ENCODE measurements at places on chromosomes 5 and 9.

DNA sequence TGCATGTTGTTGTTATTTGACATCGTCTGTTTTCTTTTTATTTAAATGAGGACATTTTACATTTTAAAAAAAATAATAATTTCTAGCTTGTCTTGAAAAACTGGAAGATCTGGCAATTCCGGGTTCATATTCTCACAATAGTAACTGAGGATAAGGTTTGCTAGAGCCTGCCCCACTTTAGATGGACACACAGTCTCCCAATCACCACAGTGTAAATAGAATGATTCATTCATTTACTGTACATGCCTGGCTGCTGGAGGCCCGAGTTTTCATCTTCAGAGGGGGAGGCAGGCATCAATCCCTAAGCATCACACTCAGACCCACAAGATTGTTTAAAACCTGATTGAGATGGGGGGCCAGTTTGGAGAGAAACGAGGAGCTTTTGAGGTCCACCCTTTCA, 2039.7 kb upstream of the WWC1 start:
- DNase-seq: no peak

GRCh38 chr5:121366515-121366914, 485.2 kb upstream of the FTMT start:
- no peak for DNase-seq

GRCh38 chr9:35730486-35730854, 1.5 kb downstream of the TLN1 start:
- DNase-seq: no peak

DNA sequence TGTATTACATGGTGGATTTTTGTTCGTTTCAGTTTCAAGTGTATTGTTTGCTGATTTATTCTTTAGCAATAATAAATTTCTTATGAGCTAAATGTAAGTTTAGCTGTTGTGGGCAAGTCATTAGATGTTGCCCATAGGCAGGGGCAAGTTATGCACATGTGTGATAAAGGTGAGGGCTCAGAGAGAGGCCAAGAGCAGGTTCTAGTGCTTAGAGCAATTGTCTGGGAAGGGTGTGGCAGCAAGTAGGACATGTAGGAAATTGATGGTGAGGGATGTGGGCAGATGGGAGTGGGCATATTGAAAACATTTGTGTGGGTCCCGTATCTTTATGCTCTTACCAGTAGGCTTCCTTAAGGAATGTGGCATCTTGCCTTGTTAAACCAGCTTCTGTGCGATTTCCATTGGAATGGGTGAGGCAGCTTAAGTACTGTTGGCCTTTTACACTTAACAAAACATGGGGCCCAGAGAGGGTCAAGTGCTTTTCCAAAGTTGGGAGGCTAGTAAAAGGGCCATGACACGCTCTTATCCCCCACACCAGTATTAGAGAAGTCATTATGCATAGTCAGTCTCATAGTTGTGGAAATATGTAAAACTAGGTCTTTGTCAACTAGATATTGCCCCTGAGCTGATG, 60.6 kb downstream of the KDM4C start:
- no peak for DNase-seq

DNA sequence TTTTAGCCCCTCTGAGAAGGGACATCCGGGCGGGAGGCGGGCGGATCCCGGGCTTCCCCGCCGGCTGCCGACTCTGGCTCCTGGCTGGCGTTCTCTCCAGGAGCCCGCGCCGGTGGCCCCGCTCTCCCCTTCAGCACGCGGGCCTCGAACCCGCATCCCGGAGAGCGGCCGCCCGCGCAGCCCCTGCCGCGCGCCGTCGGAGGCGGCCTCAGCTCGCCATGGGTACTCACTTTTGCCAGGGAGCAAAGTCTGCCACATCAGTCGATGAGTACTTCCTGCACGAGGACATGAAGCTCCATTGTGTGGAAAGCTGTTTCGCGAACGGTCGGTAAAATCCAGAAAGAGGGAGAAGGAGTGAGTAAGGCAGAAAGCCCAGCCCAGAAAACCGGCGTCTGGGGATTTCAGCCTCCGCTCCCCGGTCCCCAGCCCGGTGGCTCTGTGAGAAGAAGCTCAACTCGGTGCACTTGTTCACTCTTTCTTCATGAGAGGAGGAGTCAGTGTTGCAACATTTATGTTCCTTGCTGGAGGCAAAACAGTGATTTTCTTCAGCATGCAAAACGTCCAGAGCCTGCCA, at the start of gene PRLR:
PRLR (minus strand) TSS at position 450 of the 574 bp plus-strand sequence. CDS start 140,867 bp downstream, outside the sequence.
- no peak for DNase-seq

DNA sequence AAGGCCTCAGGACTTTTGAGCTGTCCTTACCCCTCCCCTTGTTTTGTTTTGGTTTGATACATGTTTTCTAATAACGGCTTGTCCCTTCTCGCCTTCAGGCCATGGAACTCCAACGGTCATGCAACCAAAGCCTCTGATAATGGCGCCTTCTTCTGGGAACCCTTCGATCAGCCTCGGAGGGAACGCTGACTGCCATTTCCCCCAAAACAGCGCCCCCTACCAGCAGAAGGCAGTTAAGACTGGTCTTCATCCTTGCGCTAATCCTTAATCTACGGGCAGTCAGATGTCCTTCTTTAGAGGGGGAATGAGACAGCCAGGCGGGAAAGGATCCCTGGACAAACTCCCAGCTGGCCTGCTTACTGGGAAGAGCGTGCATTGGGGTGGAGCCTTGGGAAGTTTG, 276.6 kb downstream of the ICE1 start:
- DNase-seq: no peak

- no peak for DNase-seq
These were observed 356.1 kb upstream of the KIF2A start for GRCh38 chr5:61949679-61950435.

- DNase-seq: no peak
These were observed 433.8 kb upstream of the CDH9 start for GRCh38 chr5:27472000-27472763.

DNA sequence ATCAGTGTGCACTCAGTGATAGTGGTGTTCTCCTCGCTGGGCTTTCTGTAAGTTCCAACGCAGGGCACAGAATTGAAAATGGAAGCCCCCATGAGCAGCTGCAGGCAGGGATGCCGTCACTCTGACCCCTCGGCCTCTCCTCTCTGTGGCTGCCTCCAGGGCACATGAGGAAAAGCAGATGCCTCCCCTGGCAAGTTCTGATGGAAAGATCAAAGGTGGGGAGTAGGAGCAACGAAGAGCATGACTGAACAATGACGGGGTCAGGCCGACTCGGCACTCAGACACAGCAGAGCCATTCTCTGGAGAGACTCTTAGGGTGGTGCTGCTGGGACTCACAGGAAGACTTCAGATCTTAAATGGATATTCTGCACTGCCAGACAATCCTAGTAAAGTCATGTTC, 65.6 kb upstream of the CKMT2 start:
- DNase-seq: no peak

GRCh38 chr5:179237770-179238627, 107.3 kb downstream of the ADAMTS2 start:
- no peak for DNase-seq

DNA sequence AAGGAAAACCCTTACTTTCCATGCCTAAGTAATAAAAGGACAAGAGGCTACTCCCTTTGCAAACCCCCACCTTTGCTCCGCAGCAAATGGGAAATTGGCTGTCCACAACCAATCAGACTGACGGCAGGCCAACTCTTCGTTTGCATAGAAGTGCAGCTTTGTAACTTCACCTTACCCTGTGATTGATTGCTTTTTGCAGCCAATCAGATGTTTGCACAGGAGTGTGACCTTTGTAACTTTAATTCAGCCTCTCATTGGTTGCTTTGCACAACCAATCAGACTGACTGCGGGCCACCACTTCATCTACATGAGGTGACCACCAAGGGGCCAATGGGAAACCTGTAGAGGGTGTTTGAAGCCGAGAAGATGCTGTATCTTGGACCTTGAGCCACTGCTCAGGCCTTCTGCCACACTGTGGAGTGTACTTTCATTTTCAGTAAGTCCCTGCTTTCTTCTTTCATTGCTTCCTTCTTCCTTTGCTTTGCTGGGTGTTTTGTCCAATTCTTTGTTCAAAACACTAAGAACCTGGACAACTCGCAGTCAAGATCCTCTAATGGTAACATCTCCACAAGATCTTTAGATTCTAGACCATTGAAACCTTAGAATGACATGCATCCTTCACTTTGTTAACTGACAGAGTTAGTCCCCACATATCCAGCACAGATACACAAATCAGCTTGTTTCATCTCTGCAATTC, 51.3 kb upstream of the FREM1 start:
- DNase-seq: peak; percentile 26

DNA sequence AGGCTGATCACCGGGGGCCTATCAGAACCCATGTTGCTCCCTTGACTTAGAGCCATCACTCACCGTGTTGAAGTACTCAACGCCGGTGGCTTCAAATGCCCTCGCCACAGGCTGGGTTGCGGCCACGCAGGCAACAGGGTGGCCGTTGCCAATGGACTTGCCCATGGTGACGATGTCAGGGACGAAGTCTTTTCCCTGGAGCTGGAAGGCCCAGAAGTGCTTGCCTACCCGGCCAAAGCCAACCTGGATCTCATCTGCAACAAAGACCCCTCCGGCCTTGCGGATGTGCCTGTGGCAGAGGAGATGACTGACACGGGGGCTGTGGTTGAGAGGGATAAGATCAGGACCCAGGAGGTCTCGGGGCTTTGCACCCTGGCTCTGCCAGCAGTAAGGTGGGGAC, 10.3 kb downstream of the PHYKPL start:
- no peak for DNase-seq

- DNase-seq: no peak
These were observed 127.2 kb upstream of the FAM120A start for GRCh38 chr9:93324191-93324834.

GRCh38 chr5:141516672-141517025, 27.8 kb downstream of the PCDHGC5 start:
- no peak for DNase-seq

DNA sequence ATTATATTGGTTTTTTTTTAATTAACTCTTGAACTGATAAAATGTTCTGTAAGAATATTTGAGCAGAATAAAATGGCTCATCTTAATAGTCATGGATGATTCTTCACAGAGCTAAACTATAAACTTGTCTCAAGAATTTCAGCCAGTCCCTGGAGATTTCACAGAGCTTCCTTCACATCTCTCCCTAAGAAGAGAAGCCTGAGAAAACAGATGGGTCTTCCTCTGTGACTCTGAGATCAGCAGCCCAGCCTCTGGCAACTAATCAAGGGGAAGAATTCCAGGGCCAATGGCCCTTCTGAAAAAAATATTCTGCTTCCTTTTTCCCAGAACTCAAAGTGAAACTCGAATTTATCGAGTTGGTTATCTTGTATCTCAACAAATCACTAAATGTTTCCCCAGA, 122.2 kb upstream of the ITGA1 start:
- DNase-seq: no peak

DNA sequence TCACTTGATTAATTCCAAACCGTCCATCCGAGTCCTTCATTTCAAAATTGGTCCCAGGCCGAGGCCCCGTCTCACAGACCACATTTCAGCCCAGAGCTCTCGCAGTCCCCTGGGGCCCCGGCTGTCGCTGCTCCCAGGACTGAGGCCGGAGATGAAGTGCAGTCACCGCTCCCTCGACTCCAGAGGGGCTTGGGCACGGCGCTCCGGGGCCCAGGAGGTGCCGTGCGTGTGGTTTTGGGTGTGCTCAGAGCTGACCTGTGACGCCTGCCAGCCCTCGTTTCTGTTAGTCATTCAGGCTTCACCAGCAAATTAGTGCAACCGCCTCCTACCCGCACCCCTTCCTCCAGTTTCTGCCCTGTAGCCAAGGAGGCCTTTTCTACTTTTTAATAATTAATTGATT, 48.7 kb upstream of the PHYKPL start:
- DNase-seq: no peak

GRCh38 chr5:169631360-169631759, 5.7 kb upstream of the DOCK2 start:
- no peak for DNase-seq

GRCh38 chr5:93575461-93576414, 5.3 kb downstream of the NR2F1-AS1 start:
- no peak for DNase-seq

DNA sequence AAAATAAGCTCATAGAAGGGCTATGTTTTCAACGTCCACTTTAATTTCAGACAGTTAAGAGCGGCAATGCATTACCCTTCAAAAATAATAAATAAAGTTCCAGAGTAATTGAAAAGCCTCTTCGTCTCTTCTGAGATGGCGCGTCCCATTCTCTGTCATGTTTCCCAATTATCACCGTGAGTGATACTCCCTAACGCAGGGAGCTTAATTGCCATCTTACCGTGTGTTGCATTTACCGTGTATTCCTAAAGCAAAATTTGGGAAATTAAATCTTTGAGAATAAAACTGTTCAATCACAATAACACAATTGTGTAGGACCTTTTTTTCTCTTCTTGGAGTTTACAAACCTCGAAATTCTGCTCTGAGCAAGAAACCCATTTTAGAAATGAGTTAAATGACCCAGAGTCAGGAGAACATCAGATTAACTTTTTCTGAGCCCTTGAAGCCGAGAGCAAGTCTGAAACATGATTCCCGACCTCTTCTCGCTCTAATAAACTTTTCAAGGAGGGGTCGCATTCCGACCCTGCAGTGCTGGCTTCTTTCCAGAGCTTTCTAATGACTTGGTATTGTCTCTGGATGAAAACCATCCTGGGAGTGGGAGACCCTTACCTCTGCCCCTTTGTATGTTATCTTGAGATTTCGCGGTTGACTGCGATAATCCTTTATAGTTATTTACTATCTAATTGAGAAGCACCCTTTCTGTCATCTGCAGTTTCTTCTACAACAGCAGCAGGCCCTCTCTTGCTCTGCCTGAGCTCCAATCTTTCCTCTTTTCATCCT, 251.5 kb downstream of the FSTL4 start:
- DNase-seq: no peak

DNA sequence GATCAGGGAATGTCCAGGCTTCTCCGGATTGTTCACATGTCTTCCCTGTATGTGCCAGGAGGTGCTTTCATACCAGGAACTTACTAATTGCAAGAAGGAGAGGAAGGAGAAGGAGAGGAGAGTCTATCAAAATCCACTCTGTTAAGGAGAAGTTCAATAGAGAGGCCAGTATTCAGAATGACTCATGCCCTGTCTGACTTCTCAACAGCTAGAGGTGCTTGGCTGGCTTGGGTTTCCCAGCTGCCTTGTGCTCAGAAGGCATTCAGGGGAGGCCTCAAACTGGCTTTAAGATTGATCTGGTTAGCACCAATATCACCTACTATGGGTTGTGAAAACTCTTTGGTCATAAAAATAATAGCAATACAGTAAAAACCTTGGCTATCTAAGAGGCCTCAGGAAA, 167.9 kb upstream of the GLRA1 start:
- DNase-seq: no peak

DNA sequence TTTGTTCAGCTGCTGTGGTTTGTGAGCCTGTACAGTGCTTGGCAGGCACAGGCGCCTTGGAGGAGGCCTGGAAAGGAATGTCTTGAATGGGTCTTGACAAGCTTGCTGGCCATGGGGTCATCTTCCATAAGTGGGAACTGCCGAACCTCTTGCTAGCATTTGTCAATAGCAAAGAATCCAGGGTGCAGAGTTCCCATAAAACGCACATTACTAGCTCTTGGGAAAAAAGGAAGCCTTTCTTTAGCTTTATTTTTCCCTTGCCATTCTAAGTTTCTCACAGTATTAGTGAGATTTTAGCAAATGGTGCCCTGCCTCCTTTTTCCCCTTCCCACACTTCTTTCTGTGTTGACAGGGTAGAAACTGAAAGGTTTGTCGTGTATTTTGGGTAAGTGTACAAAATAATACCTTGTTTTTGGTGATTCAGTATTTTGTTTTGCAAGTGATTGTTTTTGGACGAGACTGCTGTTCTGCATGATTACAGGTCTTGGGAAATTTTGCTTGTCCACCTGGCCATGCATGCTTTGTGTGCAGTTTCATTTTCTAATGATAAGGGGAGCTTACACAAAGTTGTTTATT, 82.0 kb downstream of the ADGRV1 start:
- DNase-seq: no peak

Measured in T-helper 2 cell (primary cell).